Neuronal stem cell (in vitro differentiated cells): ENCODE measurements at places on chromosomes 12 and 14.

DNA sequence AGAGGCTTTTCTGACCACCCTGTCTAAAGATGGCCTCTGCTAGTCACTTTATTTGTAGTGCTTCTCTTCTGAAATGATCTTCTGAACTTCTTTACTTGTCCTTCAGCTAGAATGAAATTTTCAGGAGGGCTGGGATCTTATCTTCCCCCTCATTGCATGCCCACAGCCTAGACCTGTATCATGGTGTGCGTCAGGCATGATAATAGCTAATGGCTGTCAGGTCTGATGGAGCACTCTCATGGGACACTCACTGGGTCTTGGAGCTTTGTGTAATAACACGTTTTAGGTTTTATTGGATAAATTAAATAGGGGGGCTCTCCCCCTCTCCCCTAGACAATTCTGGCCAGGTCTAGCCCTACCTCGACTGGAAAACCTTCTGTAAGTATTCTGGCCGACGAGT lies 97.1 kb upstream of the NRXN3 start:
- no peak for DNase-seq

GRCh38 chr12:87290505-87290904 lies 738.7 kb downstream of the C12orf50 start:
- DNase-seq = no peak

DNA sequence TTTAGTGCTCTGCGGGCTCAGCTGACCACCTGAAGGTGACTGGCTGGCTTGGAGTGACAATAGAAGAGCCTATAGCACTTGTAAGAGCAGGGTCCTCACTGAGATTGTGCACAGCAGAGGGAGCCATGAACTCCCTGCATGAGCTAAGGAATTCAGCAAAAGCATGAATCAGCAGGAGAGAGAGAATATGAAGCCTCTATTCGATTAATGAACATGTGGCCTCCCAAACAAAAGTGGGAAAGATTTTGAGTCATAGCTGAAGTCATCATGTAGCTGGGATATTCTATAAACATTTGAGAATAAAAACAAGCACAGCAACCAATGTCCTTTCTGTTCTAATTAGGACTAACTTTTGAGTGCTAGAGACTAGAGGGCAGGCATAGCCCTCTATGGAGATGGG lies 626.6 kb downstream of the DIO2 start:
- DNase-seq = no peak

DNA sequence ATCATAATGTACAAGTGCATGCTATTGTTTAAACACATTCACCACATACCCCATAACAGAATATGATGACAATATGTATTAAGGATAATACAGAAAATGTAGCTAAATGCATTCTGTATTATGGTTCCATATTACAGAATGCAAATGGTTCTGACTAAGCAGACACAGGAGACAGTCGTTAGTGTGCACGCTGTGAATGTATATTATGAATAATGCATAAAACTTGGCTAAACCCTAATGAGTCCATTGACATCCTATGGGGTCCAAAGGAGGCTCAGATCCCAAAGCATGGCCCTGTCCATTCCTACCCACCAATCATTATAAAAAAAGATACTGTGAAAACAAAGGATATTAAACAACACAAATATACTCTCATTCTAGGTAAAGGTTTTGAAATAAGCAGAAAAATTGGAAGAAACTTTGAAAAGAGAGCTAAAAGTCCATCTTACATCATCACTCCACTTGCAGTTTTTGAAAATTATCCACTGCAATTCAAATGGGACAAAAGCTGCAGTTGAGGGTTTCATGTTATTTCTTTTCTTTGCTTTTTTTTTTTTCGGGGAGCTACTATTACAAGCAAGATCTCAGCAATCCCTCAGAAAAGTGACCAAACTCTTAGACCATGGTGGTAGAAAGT lies 415.1 kb downstream of the BCAT1 start:
- DNase-seq = no peak

GRCh38 chr12:82216475-82216874 lies 141.7 kb downstream of the CCDC59 start:
- DNase-seq = no peak

DNA sequence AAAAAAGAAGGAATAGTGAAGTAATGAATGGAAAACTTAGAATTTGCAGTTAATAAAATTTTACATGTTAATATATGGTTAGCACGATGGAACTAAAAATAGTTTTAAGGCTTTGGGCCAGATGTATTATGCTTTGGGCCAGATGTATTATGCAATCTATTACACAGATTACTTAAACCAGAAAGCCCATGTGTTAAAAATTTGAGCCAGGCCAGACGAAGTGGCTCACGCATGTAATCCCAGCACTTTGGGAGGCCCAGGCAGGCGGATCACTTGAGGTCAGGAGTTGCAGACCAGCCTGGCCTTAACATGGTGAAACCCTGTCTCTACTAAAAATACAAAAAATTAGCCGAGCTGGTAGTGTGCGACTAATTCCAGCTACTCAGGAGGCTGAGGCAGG lies 17.2 kb downstream of the IFT81 start:
- DNase-seq = no peak

- DNase-seq = no peak
Observed at GRCh38 chr12:47877081-47877480, 27.7 kb downstream of the VDR start.

DNA sequence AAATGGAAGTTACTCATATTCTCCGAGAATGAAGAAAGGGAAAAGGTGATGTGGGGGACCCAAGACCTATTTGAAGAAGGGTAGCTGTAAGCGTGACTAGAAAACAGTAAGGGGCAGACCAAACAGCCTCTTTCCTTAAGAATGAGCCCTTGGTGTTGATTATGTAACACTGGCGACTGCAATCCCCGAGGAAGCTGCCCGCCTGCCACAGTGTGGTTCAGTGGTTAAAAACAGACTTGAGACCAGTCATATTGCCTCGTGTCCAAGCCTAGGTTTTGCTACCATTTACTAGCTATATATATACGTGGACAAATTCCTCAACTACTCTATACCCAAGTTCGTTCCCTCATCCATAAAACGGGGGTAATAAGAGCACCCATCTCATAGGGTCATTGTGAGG lies 49.1 kb downstream of the SSPN start:
- no peak for DNase-seq

GRCh38 chr12:102629262-102629888 lies 149.0 kb upstream of the IGF1 start:
- no peak for DNase-seq

GRCh38 chr12:92493816-92494215 lies 209.0 kb upstream of the PLEKHG7 start:
- DNase-seq = no peak

- DNase-seq = no peak
Observed at GRCh38 chr12:88266806-88267360, 124.8 kb downstream of the TMTC3 start.
